Posterior vena cava (tissue), 2 donors: ENCODE measurements at places on chromosomes 6 and 20. TPM values are rescaled to one million over a fixed set of nuclear protein-coding genes. Genes with fewer than 3 reads are reported as not detected.

BMP6 gene
- 2.0 TPM for total RNA-seq

PSMF1 gene
- total RNA-seq, result 110 TPM

ZNF512B gene
- total RNA-seq, result 9.4 TPM

SNAP25 gene
- total RNA-seq, result 0.62 TPM

OR5V1 gene
- total RNA-seq, result not detected

NMBR gene
- total RNA-seq, result not detected

KIAA0408 gene
- total RNA-seq, result 2.4 TPM

SRSF12 gene
- total RNA-seq, result 3.5 TPM

SFT2D1 gene
- 29.2 TPM for total RNA-seq

UCKL1 gene
- total RNA-seq, result 22.0 TPM

DEFB132 gene
- not detected for total RNA-seq

USP49 gene
- 3.1 TPM for total RNA-seq

CAGE1 gene
- not detected for total RNA-seq

PPP1R14C gene
- total RNA-seq, result 1.2 TPM

LY86 gene
- 1.5 TPM for total RNA-seq

RXRB gene
- total RNA-seq, result 31.3 TPM

SNAP91 gene
- 4.0 TPM for total RNA-seq

SMPDL3A gene
- 6.1 TPM for total RNA-seq

BTNL2 gene
- not detected for total RNA-seq

SLC22A2 gene
- total RNA-seq, result 0.43 TPM

SLC32A1 gene
- total RNA-seq, result not detected

ABT1 gene
- 10.3 TPM for total RNA-seq

CLIC5 gene
- total RNA-seq, result 9.4 TPM

HLA-DOB gene
- total RNA-seq, result 0.69 TPM

MYL9 gene
- total RNA-seq, result 2,680 TPM

WFDC6 gene
- total RNA-seq, result not detected

GTSF1L gene
- not detected for total RNA-seq
